SW480 (cell line): ENCODE measurements at places on chromosomes 6 and 20.

- DNase-seq: peak; percentile 37
Observed at GRCh38 chr6:13554929-13555333, 19.5 kb upstream of the SIRT5 start.

GRCh38 chr6:66344796-66345195, 637.8 kb upstream of the EYS start:
- DNase-seq: no peak

- DNase-seq: no peak
Observed at GRCh38 chr6:85412911-85413430, 36.9 kb upstream of the NT5E start.

GRCh38 chr6:7108964-7109836, 1.4 kb downstream of the RREB1 start:
- peak; percentile 71 for DNase-seq

DNA sequence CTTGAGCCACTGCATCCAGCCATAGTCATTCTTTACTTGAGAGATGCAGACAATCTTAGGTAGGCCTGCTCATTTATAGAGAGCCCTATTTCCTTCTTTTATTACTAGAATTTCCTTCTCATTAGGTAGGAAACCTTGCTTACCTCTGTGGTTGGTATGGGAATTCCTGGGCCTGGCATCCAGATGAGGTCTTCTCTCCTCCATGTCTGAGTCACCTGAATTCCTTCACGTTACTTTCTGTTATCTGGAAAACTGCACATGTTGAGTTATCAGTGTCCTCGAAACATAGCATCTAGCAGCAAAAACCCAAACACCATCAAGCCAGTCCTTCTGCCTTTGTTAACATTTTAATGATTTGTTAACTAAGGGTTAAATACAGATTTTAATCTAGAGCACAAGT, 2.2 kb downstream of the ZNFX1 start:
- DNase-seq: peak; percentile 80

DNA sequence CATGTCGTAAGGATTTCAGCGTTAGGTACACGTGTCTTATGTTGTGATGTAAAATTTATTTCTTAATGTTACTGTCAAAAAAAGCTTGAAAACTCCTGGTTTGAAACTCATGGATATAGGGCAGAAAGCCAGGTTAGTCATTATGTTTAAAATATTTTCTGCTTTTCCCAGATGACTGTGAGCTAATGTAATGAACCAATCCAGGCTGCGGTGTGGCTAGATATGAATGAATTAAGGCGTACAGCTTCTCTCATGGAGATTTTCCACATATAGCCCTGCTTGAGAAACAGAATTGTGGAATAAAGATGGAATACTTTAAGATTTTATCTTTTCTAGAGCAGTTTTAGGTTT, 80.3 kb upstream of the STMND1 start:
- DNase-seq: no peak
